Large intestine (tissue), 12 donors: ENCODE measurements at places on chromosomes 2 and 18.

DNA sequence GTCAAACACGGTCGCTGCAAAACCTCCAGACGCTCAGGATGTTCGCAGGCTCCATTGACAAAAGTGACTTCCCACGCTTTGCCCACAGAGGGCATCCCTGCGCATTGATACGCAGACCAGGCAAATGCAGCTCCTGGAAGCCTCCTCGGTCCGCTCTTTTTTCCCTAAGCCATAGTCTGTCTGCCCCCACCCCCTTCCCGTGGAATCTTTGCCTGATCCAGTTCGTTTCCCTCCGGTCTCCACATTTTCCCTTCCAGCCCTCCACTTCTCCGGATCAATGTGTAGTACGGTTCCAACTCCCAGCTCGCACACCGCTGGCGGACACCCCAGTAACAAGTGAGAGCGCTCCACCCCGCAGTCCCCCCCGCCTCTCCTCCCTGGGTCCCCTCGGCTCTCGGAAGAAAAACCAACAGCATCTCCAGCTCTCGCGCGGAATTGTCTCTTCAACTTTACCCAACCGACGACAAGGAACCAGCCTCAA lies at the start of gene DCC:
Gene DCC (plus strand): TSS at position 307 of the 481 bp plus-strand sequence. CDS start 591 bp downstream, outside the sequence.
- DNase-seq = peak; percentile 24
- H3K4me3 ChIP-seq = peak within 1 kb of the TSS; percentile 4
- H3K36me3 ChIP-seq = no peaks in the 10 kb centered on the region

- no peaks in the 10 kb centered on the region for H3K4me1 ChIP-seq
- no peak overlapping the region for H3K4me3 ChIP-seq
- no peaks in the 10 kb centered on the region for H3K36me3 ChIP-seq
- no peak for DNase-seq
- H3K27ac ChIP-seq = no peak overlapping the region
- no peaks in the 10 kb centered on the region for H3K27me3 ChIP-seq
Observed at GRCh38 chr2:182015334-182016109, 29.9 kb downstream of the PPP1R1C start.

- H3K27ac ChIP-seq = no peak overlapping the region
- H3K4me1 ChIP-seq = no peaks in the 10 kb centered on the region
- H3K27me3 ChIP-seq = no peaks in the 10 kb centered on the region
- H3K36me3 ChIP-seq = no peaks in the 10 kb centered on the region
Observed at GRCh38 chr2:58304843-58305242, 63.7 kb upstream of the FANCL start.

- peak overlapping the region; percentile 43 for H3K4me3 ChIP-seq
- no peaks in the 10 kb centered on the region for H3K36me3 ChIP-seq
- peak overlapping the region; percentile 26 for H3K27ac ChIP-seq
- H3K4me1 ChIP-seq = peaks cover 6% of the 10 kb centered on the region
- DNase-seq = no peak
Observed at GRCh38 chr18:12658426-12659138, 675 bp upstream of the SPIRE1 start.

DNA sequence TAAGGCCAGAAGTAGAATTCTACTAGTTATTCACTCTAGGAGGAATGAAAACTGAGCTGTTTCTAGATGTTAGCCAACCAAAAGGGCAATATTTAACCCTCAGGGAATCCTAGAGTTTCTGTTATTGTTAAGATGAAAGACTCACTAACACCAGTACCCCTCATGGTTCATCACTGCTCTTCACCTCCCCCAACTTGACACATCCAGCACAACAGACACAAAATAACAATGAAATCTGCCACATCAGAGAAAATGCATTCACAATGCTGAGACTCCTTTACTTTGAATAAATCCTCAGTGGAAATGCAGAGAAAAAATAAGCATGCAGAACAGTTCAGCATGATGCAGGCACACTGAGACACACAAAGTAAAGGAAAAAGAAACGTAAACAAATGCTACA lies 111.3 kb downstream of the RIF1 start:
- H3K36me3 ChIP-seq = no peaks in the 10 kb centered on the region
- no peak for DNase-seq
- no peak overlapping the region for H3K4me3 ChIP-seq
- H3K27me3 ChIP-seq = no peaks in the 10 kb centered on the region
- H3K4me1 ChIP-seq = no peaks in the 10 kb centered on the region
- no peak overlapping the region for H3K27ac ChIP-seq

DNA sequence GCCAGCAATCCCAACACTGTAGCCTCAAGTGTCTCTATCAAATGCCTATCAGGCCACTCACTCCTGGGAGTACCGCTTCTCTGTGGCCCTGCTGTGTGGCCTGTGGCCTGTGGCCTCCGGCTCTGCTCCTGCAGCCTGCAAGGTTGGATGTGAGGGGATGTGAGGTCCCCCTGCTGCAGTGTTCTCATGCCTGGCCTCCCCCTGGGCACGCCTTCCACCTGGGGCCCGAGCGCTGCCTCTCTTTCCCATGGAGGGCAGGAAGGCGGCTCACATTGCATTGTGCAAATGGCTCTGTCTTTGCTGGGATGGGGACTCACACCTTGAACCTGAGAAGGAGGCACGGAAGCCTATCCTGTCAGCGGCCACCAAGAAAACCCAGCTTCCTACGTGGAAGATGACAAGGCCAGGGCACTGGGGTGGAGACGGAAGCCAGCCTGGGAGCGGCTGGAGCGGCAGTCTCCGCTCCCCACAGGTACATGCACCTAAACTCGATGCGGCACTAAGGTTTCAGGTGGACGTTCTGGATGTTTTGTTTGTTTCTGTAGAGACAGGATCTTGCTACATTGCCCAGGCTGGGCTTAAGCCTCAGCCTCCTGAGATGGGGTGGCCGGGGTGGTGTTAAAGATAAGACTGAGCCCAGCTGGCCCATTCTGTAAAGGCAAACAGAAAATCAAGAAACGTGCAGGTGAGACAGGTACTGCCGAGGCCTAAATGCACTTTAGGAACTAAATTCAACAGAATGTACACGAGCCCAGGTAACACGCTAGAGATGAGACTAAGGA lies 140.1 kb downstream of the HDAC4 start:
- no peak overlapping the region for H3K4me3 ChIP-seq
- DNase-seq = no peak
- H3K4me1 ChIP-seq = peaks cover 20% of the 10 kb centered on the region
- no peaks in the 10 kb centered on the region for H3K27me3 ChIP-seq
- H3K27ac ChIP-seq = no peak overlapping the region

DNA sequence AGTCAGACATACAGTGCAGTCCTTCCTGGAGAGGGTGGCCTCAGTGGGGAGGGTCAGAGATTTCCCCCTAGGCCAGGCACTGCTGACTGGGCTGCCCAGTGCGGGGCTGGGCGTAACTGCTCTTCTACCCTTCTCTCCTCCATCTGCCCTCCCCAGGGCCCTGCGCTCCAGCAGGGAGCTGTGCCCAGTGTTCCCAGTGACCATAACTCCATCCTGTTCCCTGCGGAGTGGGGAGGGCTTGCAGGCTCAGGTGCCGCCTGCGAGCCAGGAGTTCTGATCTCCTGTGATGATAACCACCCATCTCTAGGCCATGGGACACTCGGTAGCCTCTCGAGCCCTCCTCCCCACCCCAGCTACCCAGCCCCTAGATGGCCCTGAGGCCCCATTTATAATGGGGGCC lies 107.6 kb downstream of the SMAD7 start:
- H3K27ac ChIP-seq = no peak overlapping the region
- no peaks in the 10 kb centered on the region for H3K36me3 ChIP-seq
- no peaks in the 10 kb centered on the region for H3K27me3 ChIP-seq
- no peak overlapping the region for H3K4me3 ChIP-seq
- DNase-seq = no peak

- peak overlapping the region; percentile 83 for H3K4me3 ChIP-seq
- no peaks in the 10 kb centered on the region for H3K27me3 ChIP-seq
- no peaks in the 10 kb centered on the region for H3K36me3 ChIP-seq
Observed at GRCh38 chr2:179263446-179264367, 925 bp downstream of the SESTD1 start.

DNA sequence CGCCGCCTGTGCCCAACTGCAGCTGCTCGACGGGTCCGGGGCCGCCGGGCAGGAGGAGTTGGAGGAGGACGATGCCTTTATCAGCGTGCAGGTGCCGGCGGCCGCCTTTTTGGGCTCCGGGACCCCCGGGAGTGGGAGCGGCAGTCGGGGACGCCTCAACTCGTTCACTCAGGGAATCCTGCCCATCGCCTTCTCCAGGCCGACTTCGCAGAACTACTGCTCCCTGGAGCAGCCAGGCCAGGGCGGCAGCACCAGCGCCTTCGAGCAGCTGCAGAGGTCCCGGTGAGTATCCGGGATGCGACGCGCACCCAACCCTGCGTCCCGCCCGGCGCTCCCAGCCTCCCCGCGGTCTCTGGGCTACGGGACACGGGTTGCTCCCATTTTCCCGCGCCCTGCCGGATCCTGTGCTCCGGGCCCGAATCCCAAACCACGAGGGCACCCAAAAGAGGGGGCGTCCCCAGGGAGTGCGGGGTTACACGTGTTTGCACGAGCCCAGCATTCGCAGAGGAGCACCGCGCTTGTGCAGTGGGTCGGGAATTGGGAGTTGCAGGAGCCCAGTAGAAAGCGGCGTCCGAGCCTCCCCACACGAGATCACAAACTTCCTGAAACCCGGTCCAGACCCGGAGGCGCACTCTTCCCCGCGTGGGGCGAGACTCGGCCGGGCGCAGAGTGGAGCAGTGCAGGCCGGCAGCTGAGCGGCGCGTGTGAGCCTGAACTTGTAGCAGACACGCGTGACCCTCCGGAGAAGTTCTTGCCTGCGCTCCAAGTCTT lies 1.2 kb downstream of the CABLES1 start:
- H3K27me3 ChIP-seq = peaks cover 21% of the 10 kb centered on the region
- H3K4me1 ChIP-seq = peaks cover 41% of the 10 kb centered on the region
- H3K27ac ChIP-seq = no peak overlapping the region
- no peaks in the 10 kb centered on the region for H3K36me3 ChIP-seq

GRCh38 chr2:39918886-39919285 lies 139.8 kb upstream of the THUMPD2 start:
- H3K4me3 ChIP-seq = no peak overlapping the region
- H3K27ac ChIP-seq = no peak overlapping the region
- H3K4me1 ChIP-seq = no peaks in the 10 kb centered on the region
- H3K36me3 ChIP-seq = no peaks in the 10 kb centered on the region
- no peaks in the 10 kb centered on the region for H3K27me3 ChIP-seq

DNA sequence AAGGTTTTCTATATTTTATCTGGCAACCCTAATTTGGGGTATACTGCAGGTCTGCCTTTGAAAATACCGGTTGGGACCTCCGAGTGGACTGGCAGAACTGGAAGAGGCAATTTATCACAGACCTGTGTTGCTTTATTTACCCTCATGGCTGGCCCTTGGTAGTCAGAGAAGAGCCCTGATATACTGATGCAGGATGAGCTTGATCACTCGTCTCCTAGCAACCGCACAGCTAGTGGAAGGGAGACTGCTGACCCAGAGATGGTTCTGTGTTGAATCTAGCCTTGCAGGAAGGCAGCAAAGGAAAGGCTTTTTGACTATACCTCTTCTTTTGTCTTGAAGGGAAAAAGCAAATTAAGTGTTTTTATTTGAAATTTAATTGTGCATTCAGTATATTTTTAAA lies 154.7 kb downstream of the EML6 start:
- DNase-seq = no peak
- no peaks in the 10 kb centered on the region for H3K36me3 ChIP-seq
- no peaks in the 10 kb centered on the region for H3K4me1 ChIP-seq
- no peaks in the 10 kb centered on the region for H3K27me3 ChIP-seq
- no peak overlapping the region for H3K27ac ChIP-seq

DNA sequence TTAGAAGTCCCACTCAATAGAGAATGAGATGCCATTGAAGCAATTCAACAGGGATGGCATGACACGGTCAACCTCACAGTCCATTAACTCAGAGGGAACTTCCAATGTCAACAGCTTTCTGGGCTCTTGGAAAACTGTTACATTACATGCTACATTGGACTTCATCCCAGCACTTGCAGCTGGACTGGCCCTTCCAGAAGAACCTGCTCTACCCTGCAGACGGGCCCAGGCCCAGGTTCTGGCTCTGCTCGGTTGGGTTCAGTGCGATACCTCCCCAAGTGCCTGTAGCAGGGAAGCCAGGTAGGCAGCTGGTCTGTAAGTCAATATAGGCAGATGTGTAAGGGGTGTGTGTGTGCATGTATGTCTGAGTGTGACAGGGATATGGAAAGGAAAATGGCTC lies 12.9 kb downstream of the LAMA1 start:
- H3K27me3 ChIP-seq = peaks cover 6% of the 10 kb centered on the region
- H3K27ac ChIP-seq = no peak overlapping the region

DNA sequence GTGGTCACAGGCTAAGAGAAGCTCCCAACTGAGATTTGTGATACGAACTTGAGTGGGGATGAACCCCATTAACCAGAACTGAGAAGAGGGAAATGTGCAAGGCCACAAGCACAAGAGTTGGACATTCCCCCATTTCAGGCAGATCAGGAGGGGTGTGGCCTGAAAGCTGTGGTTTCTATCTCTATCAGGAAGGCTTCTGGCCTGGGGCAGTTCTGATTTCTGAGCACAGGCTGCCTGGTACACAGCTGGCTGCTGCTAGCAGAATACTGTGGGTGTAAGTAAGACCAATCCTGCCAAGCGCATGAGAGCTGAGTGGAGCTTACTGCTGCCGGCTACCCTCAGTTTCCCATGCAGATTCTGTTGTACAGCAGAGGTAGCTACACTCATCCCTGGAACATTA lies 484.6 kb downstream of the SATB2 start:
- no peak overlapping the region for H3K4me3 ChIP-seq
- no peaks in the 10 kb centered on the region for H3K36me3 ChIP-seq
- H3K27ac ChIP-seq = no peak overlapping the region
- H3K27me3 ChIP-seq = no peaks in the 10 kb centered on the region

DNA sequence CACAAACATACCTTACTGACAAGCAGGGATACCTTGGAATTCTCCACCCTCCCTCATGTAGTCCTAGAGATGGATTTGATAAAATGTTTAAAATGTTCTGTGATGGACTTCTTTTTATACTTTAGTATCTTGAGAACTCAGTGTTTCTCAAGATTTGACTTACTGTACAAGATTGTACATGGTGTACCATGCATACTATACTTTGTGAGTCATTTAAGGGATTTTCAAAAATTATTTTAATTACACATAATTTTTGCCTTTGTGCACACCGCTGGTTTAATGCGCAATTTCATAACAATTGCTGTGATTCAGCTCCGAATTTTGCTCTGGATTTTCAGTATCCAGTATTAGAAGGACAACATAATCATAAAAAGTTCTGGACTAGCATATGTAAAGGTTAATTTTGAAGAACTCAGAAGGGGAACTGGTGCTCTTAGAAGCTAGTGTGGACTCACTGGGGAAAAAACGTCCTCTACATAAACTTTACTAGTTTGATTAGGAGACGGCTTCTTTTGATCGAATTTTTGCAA lies 78.6 kb upstream of the ACSL3 start:
- H3K4me3 ChIP-seq = no peak overlapping the region
- no peaks in the 10 kb centered on the region for H3K36me3 ChIP-seq
- no peaks in the 10 kb centered on the region for H3K4me1 ChIP-seq
- H3K27ac ChIP-seq = no peak overlapping the region
- no peaks in the 10 kb centered on the region for H3K27me3 ChIP-seq
- no peak for DNase-seq

DNA sequence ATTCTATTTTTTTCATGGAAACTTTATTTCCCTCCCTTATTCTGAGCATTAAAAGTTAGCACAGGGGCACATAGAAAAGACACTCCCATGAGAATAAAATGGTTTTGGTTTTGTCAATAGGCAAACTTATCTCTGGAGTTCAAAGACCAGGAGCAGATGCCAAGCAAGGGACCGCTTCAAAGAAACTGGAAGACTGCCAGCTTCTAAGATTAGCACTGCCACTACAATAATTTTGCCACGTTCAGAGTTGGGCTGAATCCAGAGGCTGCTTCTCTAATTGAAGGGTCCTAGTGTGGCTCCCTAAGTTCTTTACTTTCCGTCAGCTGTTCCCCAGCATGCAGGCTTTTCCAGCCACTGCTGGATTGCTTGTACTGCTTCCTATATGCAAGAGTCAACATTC lies 681.0 kb upstream of the GCFC2 start:
- no peak overlapping the region for H3K4me3 ChIP-seq
- H3K4me1 ChIP-seq = no peaks in the 10 kb centered on the region
- no peaks in the 10 kb centered on the region for H3K36me3 ChIP-seq
- H3K27me3 ChIP-seq = no peaks in the 10 kb centered on the region
- H3K27ac ChIP-seq = no peak overlapping the region
- DNase-seq = peak; percentile 37
